ENCODE measurements at places on chromosomes 11 and 22.
A peak's percentile ranks its signal among the peaks of the same experiment; 100 is the strongest.

GRCh38 chr11:65968600-65969482, 7.3 kb downstream of the SART1 start:
- no peak for DNase-seq

GRCh38 chr11:29564486-29564885, 452.3 kb downstream of the KCNA4 start:
- DNase-seq = no peak

DNA sequence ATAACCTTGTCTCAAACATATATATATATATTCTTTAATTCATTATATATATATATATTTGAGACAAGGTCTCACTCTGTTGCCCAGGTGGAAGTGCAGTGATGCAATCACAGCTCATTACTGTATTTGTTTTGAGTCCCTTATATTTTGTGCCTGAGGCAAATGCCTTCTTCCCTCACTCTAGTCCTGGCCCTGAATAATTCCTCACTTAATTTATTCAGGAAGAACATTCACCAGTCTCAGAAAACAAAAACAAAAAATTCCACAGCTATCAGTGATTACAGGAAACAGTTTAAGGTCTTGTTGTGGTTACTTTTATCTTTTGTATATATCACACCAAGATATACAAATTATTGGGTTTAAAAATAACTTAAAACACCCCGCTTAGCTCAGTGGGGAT, 155.7 kb downstream of the CWF19L2 start:
- no peak for DNase-seq

DNA sequence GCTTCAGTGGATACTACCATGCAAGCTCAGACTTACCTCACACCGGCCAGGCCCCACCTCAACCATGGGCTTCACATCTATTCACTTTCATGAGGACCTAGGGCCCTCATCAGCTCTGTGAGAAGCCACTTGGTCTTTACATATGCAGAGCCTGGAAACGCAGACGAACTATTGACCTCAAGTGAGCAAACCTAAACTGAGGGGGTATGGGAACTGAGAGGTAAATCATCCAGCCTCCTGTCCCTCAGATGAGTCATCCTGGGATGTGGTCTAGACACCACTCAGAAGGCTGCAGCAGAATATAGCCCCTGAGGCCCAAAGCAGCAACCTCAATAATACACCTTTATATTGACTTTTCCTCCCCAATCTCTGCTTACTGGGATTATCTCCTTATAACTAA, 578.0 kb downstream of the INSC start:
- no peak for DNase-seq

DNA sequence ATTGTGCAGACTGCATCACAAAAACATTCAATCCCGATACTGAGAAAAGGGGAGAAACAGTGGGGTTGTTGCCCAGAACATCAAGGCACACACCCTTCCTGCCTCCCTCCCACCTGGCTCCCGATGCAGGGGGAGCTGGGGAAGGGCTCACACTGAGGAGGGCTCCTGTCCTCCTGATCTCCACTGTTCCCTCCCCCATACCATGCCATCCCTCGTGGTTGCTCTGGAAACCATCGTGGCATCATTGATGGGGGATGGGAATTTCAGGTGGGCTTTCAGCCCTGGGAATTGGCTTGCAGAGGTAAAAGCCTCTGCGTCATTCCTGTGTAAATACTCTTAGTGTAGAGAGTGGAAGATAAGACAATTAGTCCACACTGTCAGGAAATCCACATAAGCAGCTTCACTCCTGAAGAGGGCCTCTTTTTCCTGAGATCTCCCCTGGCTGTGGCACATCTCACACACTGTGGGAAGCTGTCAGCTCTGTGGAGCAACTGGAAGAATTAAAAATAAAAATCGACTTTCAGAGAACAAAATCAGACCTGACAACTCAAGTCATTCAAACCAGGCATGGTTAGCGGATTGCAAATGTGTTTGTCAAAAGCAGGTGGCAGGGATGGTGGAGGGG, 176.0 kb downstream of the CHST1 start:
- DNase-seq = no peak

DNA sequence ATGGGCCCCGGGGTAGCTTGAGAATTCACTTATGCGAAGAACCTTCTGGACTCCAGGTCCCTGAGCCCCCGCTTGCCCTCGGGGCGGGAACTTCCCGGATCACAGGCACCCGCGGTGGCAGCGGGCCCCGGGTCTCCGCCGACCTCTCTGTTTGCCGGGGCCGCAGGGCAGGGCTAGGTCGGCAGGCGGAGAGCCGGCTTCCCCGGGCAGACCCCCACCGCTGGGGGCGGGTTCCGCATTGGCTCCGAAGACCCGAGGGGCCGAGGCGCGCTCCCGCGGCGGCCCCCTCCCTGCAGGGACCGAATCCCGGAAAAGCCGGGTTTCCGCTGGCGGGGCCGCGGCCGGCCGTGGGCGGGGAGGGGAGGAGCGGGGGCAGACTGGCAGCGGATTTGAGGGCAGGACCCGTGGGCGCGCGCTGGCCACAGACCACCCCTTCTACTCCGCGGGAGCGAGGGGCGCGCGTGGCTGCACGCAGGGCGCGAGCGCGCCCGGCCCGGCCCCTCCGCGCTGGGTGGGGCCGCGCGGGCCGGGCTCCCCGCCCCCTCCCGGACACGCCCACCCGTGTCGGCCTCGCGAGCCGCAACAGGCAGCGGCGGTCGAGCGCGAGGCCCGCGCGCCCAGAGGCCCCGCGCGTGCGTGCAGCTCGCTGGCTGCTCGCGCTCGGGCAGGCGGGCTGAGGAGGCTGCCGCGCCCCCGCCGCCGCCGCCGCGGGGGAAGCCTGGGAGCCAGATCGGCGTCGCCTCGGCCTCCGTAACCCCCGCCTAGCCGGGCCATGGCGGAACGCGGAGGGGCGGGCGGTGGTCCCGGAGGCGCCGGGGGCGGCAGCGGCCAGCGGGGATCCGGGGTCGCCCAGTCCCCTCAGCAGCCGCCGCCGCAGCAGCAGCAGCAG, at the start of gene PACS1:
Gene PACS1, plus strand, starts transcription at position 558 of the 889 bp plus-strand sequence. Its CDS starts 215 bp downstream, at position 773.
- peak; percentile 97 for DNase-seq

DNA sequence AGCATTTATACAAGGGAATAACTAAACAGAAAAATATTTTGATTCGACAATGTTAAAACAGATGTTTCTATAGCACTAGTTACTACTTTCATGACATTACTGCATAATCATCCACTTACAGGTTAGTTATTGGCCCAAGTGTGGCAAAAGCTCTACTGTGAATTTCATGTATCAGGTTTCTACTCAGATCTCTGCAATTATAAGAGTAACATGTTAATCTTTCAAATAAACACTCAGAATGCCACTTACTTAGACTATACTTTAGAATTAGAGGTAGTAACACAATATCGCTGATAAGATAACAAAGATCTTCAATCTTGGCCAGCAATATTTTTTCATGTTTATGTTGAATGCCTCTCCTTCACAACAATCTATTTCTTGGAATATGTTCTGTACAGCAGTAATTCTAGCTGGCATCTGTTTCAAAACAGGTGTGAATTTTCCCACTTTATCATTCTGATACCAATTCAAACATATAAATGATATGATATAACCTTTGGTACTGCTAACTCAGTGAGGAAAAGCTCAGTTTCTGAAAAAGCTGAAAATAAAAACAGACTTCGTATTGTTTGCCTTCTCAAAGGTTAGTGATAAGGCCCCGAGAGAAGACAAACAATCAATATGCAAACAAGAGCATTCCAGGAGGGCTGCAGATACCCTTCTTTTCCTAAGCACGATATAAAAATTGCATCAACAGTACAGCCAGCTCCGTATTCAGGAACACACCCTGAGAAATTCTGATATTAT, 11.0 kb upstream of the CCDC34 start:
- no peak for DNase-seq

DNA sequence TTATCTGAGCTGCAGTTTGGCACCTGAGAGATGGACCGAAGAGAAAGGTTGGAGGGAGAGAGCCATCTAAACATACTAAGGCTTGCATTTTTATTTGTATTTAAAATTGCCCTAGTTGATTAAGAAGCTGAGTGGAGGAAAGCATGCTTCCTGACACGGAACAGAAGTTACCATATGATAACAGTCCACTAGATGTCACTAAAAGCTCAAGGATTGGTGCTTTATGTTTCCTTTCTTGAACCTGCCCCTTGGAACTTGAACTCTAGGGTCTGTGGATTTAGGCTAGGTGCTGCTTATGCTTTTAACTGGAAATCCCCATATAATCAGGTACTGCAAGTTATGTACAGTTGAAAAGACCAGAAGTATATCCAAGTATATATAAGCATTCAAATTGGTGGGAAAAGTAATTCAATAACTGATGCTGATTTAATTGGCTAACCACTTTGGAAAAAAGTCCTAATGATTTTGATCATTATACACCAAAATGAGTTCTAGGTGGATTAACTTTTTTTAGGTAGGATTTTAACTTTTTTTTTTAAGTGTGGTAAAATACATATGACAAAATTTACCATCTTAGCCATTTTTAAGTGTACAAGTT, 9.5 kb downstream of the RBMXL2 start:
- DNase-seq = peak; percentile 58

GRCh38 chr11:12013781-12014180, 5.4 kb upstream of the DKK3 start:
- DNase-seq = no peak

DNA sequence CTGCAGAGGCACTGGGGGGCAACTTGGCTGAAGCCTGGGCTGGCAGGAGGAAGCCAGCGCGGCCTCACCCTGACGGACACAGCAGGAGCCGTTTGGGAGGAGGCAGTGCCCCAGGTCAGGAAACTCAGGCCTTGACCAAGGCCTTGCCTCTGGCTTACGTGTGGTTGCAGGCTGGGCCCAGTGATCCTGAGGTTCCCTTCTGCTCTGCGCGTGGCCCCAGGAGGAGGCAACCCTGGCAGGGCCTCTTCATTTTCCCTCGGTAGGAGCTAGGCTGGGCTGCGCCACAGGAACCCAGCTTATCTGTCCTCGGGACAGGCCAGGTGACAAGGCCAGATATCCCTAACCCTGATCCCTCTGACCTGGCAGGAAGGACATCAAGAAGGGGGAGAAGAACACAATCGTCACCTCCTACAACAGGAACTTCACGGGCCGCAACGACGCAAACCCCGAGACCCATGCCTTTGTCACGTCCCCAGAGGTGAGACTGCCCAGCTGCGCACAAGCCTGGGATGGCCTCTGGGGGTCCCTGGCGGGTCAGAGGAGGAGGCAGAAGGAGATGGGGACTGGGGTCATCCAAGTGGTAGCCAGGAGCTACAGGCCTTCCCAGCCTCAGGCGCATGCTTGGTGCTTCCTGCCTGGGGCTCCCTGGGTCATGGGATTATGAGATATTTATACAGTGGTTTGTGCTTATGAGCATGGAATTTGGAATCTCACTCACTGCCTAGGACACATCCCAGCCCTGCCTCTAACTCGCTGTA, 20.6 kb downstream of the POLR3H start:
- DNase-seq = peak; percentile 66

- no peak for DNase-seq
These were observed 3.5 kb upstream of the LIF start for GRCh38 chr22:30250039-30250565.
